Naive B cell (primary cell): ENCODE measurements at places on chromosomes 5 and 9.

DNA sequence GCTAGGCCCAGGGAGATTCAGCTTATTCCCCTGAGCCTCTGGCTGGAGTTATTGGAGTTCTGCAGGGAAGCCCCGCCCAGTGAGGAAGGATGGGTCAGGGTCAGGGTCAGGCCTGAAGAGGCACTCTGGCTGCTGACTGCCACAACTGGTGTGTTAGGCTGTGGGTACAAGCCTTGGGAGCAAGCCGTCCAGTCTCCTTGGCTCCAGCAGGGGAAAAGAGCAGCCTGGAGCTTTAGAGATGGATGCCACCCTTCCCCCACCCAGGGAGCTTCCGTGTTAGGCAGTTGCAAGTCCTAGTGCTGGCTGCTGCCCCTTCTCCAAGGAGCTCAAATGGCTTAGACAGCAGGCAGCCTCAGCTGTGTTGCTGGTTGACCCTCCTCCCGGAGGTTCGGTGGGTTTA is 34.4 kb upstream of the TAF11L2 start:
- no peaks in the 10 kb centered on the region for H3K4me1 ChIP-seq
- no peak for DNase-seq
- H3K4me3 ChIP-seq = no peak overlapping the region
- H3K27me3 ChIP-seq = peaks cover 32% of the 10 kb centered on the region
- no peaks in the 10 kb centered on the region for H3K36me3 ChIP-seq

DNA sequence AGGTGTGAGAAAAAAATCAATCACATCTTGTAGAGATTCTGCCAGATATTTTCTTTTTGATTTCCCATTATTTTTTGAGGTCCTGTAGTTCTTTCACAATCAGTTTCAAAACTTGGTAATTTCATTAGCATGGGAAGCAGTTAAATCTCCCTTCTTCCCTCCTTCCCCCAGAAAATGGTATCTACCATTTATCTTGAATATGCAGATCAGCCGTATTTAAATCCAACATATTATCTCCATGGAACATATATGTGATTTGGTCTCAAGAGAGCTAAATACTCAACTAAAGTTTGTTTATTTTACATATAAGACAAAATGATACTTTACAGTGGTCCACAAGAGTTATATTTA is 1034.8 kb downstream of the CDH12 start:
- no peaks in the 10 kb centered on the region for H3K27me3 ChIP-seq
- H3K4me1 ChIP-seq = peaks cover 6% of the 10 kb centered on the region
- H3K27ac ChIP-seq = no peak overlapping the region
- no peak overlapping the region for H3K4me3 ChIP-seq
- H3K36me3 ChIP-seq = no peaks in the 10 kb centered on the region
- no peak for DNase-seq

- H3K27me3 ChIP-seq = no peaks in the 10 kb centered on the region
- no peaks in the 10 kb centered on the region for H3K36me3 ChIP-seq
- peak within 1 kb of the TSS; percentile 99 for H3K27ac ChIP-seq
- H3K4me1 ChIP-seq = peaks cover 49% of the 10 kb centered on the region
- DNase-seq = peak; percentile 78
- H3K4me3 ChIP-seq = peak within 1 kb of the TSS; percentile 99
These were observed at the start of gene GRK6 for GRCh38 chr5:177426566-177427210. TSS of gene GRK6 (plus strand) at chr5:177426676. CDS start at chr5:177426846, 170 bp downstream.

DNA sequence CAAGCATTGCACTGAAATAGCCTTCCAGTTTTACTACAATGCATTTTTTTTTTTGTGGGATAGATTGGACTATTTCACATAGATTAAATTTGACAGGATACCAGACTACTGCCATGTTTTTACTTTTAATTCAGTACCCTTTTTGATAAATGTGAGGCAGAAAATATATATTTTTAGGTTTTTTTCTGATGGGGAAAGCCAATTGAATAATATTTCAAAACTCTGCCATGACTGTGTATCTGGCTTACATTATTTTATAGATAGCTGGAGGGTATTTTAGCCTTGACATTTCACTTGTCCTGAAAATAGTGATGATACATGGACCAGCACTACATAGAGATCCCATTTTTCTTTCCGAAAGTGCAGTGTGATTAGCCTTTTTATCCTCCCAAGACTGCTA is 133.5 kb upstream of the PRR16 start:
- no peaks in the 10 kb centered on the region for H3K4me1 ChIP-seq
- no peak overlapping the region for H3K27ac ChIP-seq
- no peaks in the 10 kb centered on the region for H3K36me3 ChIP-seq

DNA sequence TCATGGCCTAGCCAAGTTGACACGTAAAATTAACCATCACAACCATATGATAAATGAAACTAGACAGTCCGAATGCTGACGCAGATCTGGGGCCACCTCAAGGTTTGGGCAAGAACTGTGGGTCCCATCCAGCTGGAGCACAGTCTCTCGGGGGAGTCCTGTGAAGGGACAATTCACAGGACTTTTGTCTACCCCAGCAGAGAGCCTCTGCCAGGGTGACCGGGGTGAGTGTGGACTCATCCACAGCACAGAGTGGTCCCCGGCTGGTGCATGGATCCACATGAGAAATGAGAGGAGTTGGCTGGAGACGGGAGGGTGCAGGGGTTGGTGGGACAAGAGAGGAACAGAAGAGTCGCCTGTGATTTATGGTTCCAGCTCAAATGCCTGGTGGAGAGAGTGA is 17.7 kb upstream of the MED10 start:
- H3K4me1 ChIP-seq = peaks cover 13% of the 10 kb centered on the region
- no peak for DNase-seq
- no peak overlapping the region for H3K27ac ChIP-seq
- H3K27me3 ChIP-seq = peaks cover 54% of the 10 kb centered on the region

DNA sequence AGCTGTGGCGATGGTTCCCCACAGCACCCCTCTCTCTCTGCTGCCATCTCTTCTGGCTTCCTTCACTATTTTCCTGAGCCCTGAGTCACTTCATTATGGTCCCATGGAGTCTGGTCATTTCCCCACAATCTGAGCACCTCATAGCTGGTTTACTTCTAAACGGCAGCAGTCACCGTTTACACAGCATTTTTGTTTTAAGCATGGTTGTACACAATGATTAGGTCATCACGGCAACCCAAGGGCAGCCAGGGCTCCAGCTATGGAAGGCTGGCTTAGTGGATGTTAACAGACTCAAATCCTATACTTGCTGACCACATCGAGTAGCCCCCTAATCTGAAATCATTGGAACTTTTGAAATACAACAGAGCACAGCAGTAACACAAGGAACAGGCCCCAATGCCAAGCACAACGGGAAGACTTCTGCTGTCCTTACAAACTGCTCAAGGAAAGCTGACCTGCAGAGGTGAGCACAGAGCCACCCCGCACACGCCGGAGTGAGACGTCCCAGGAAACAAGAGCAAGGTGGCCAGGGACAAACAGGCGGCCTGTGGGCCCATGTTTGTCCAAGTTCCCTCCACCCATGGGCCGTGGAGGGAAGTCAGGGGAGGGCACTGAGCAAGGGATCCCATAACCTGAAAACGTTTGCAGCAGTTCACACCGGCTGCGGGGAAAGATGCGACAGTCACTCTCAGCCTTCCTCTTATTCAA is 22.9 kb downstream of the CAMSAP1 start:
- no peak overlapping the region for H3K27ac ChIP-seq
- no peaks in the 10 kb centered on the region for H3K36me3 ChIP-seq
- H3K27me3 ChIP-seq = no peaks in the 10 kb centered on the region
- no peak overlapping the region for H3K4me3 ChIP-seq
- peaks cover 59% of the 10 kb centered on the region for H3K4me1 ChIP-seq

GRCh38 chr9:72898784-72899733 is 53.8 kb downstream of the ALDH1A1 start:
- no peak for DNase-seq
- no peaks in the 10 kb centered on the region for H3K36me3 ChIP-seq
- no peak overlapping the region for H3K27ac ChIP-seq
- H3K4me3 ChIP-seq = no peak overlapping the region

- H3K27ac ChIP-seq = no peak overlapping the region
- DNase-seq = no peak
- no peaks in the 10 kb centered on the region for H3K4me1 ChIP-seq
- H3K36me3 ChIP-seq = peaks cover 30% of the 10 kb centered on the region
- no peaks in the 10 kb centered on the region for H3K27me3 ChIP-seq
These were observed 47.8 kb downstream of the THOC3 start for GRCh38 chr5:175920231-175920811.

DNA sequence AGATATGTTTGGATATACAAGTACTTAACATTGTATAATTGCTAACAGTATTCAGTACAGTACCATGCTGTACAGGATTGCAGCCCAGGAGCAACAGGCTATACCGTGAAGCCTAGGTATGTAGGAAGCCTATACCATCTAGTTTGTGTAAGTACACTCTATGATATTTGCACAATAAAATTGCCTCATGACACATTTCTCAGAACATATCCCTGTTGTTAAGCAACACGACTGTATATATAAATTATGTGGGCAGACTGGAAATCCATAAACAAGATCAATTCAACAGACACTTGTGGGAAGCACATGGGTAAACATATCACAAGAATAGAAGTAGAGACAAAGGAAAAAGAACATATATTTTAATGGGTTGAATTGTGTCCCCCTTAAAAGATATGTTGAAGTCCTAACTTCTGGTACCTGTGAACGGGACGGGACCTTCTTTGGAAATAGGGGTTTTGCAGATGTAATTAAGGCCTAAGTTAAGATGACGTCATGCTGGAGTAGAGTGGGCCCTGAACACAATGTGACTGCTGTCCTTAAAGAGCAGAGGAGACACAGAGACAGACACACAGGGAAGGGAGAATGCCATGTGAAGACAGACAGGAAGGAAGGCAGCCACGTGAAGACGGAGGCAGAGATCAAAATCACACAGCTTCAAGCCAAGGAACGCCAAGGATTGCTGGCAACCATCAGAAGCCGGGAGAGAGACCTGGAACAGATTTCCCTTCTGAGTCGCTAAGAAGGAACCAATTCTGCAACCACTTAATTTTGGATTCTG is 76.3 kb downstream of the SCAI start:
- no peak overlapping the region for H3K4me3 ChIP-seq
- no peaks in the 10 kb centered on the region for H3K36me3 ChIP-seq
- H3K4me1 ChIP-seq = no peaks in the 10 kb centered on the region
- DNase-seq = no peak

DNA sequence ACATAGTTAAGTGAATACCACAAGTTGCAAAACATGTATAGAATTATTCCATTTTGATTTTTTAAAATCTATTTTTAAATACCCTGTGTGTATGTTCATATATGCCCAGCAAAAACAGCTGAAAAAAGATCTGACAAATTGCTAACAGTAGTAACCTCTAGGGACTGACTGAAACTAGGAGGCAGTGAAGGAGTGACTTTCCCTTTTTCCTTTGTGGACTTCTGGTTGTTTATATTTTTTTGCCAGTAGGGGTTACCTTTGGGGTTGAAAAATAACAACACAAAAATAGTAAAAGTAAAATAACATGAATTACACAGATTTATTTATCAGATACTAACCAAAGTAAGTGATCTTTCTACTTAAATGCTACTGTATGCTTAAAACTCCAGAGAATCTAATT is 2.9 kb downstream of the MEGF9 start:
- H3K4me3 ChIP-seq = peak overlapping the region; percentile 97
- DNase-seq = no peak
- H3K27me3 ChIP-seq = no peaks in the 10 kb centered on the region

DNA sequence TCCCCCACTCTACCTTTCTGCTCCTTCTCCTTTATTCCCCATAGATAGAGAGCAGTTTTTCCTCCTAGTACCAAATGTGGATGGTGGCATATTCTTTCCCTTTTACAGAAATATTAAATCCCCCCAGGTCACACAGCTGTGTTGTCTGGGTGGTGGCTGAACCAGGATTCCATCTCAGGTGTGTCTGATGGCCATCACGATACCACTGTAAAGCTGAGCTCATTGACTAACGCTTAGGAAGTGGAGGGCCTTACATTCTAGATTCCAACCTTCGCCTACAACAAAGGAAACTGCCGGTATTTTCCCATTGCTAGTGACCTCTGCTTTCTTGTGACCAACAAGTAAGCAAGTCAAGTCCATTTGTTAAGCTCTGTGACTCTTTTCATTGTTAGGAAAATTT is 131.9 kb upstream of the KLF4 start:
- H3K27me3 ChIP-seq = peaks cover 8% of the 10 kb centered on the region
- H3K4me3 ChIP-seq = no peak overlapping the region
- H3K4me1 ChIP-seq = no peaks in the 10 kb centered on the region

- peaks cover 10% of the 10 kb centered on the region for H3K4me1 ChIP-seq
- peaks cover 9% of the 10 kb centered on the region for H3K27me3 ChIP-seq
- H3K4me3 ChIP-seq = no peak overlapping the region
- DNase-seq = no peak
These were observed 215.3 kb downstream of the TLR4 start for GRCh38 chr9:117919538-117919937.

DNA sequence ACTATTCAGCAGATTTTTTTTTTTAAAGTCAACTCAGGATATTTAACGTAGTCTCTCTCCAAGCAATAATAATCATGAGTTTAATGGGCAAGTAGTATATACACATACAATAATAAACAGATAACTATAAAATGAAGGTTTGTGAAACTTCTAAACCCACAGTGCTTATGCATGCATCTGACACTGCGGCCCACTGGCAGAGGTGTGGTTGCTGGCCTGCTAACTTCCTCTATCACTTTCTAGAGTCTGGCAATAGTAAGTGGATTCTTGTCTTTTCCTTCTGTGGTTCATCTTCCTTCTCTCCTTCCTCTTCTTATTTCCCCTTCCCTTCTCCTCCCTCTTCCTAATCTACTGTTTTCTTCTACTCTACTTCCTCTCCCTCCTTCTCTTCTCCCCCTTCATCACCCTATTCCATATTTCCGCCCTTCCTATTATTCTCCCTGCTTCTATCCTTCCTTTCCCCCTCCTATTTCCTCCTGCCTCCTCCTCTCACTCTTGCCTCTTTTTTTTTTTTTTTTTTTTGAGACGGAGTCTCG is 18.6 kb upstream of the AGXT2 start:
- H3K36me3 ChIP-seq = no peaks in the 10 kb centered on the region
- no peak overlapping the region for H3K27ac ChIP-seq
- DNase-seq = no peak
- no peaks in the 10 kb centered on the region for H3K27me3 ChIP-seq
- H3K4me3 ChIP-seq = no peak overlapping the region
- H3K4me1 ChIP-seq = peaks cover 6% of the 10 kb centered on the region

- no peak overlapping the region for H3K27ac ChIP-seq
- H3K27me3 ChIP-seq = no peaks in the 10 kb centered on the region
- H3K4me1 ChIP-seq = peaks cover 4% of the 10 kb centered on the region
These were observed 48.6 kb downstream of the CYSTM1 start for GRCh38 chr5:140223567-140223966.

- DNase-seq = no peak
- no peak overlapping the region for H3K4me3 ChIP-seq
These were observed 35.0 kb downstream of the DROSHA start for GRCh38 chr5:31496891-31497290.
